NCI-H2107 (cell line): ENCODE measurements at places on chromosomes 2 and 18.
A peak's percentile ranks its signal among the peaks of the same experiment; 100 is the strongest.

- no peak for DNase-seq
These were observed at the start of gene SATB2 for GRCh38 chr2:199457147-199458008. Gene SATB2, minus strand, starts transcription at chr2:199457939. Its CDS starts 1,902 bp downstream, at chr2:199456037.

- no peak for DNase-seq
These were observed 118.8 kb upstream of the PPP1CB start for GRCh38 chr2:28632791-28633190.

DNA sequence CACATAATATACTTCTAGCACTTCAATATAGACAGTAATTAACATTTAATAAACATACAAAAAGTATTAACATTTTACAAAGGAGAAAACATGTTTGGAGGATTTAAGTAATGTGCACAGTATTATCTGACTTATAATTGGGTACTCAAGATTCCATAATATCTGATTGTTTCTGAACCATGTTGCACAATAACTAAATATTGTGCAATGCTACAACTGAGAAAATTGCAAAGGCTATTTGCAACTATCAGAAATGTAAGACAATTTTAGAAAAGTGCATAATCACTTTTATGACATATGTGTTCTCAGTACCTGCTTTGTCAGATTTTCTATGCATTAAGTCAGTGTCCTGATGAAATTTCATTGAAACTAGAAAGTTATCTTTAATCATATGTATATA lies 934.6 kb downstream of the SOCS6 start:
- DNase-seq, result no peak

DNA sequence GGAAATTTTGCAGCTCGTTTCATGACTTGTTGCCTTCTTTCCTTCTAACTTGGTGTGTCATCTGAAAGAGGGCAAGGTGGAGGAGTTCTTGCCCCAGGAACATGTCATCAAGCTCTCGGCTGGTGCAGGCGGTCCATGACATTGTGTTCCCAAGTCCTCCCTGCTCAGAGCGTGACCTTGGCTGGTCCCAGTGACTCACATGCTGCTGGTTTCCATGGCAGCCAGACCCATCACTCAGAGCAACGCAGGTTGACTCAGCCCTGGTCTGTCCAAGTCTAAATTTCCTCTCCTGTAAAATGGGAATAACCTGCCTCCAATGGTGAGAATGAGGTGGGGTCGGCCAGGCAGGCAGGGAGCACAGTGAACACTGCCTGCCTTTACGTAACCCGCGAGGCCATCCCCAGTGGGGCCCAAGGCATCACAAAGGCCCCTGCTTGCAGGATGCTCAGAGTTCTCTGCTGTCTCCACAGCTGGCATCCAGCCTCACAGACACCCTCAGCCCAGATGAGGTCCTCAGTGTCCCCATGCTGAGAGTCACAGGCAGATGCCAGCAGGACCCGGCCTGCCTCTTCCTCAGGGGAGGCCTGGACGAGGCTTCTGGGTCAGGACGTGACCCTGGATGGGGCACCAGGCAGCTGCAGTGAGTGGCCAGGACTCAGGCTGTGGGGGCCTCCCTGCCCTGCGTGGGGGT lies 143.7 kb downstream of the TPO start:
- no peak for DNase-seq

GRCh38 chr2:225020168-225020849 lies 22.0 kb downstream of the DOCK10 start:
- no peak for DNase-seq

- no peak for DNase-seq
These were observed 204.5 kb downstream of the ACKR3 start for GRCh38 chr2:236774171-236774570.

GRCh38 chr2:22807872-22808271 lies 577.1 kb upstream of the KLHL29 start:
- no peak for DNase-seq

- DNase-seq, result no peak
These were observed 511.2 kb downstream of the METTL4 start for GRCh38 chr18:2060086-2060485.

DNA sequence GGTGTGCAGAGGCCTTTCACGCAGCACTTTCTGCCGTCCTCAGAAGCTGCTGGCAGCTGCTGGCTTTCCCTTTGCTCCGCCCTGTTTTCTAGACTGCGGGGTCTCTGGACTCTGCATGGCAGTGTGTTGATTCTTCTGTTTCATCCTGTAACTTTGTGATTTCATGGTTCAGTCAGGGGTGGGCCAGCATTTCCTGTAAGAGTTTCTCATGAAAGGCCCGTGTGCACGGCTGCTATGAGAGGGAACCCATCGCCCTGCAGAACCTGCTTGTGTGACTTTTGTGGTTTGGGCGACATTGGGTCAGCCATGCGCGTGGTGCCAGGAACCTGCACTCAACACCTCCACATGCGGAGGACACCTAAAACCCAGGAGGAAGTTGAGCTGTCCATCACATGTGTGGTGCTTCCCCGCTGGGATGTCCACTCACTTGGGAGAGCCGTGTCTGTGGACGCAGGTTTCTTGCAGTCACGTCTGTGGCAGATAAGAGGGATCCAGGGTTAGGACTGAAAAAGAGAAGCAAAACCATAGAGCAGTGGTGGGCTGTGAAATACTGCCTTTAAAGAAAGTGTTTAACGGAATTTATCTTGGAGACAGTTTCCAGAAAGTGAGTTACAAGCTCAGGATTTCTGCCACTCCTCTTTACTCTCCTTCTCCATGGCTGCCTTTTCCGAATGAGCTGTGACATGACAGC lies 167.3 kb upstream of the ALKAL2 start:
- no peak for DNase-seq

GRCh38 chr2:206990360-206990759 lies 51.0 kb downstream of the CPO start:
- DNase-seq, result no peak

- DNase-seq, result no peak
These were observed 693 bp upstream of the LRP2 start for GRCh38 chr2:169362894-169363559.

- DNase-seq, result peak; percentile 94
These were observed 70.2 kb upstream of the SH3BP4 start for GRCh38 chr2:234881413-234882241.

DNA sequence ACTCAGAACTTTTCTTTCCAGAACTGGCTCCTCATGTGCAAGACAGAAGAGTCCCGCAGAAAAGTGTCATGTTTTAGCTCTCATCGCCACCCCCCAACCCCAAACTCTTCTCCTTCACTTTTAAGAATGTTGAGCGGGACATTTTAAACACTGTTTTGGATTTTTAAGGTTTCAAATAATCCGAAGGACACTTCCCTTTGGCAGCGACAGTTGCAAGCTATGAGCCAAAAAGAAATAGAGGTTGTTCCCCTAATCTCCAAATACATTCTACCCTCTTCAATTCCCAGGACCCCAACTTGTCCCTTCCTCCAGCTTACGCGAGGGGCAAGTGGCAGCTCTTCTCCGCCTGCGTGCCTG lies 678 bp upstream of the UBE2E3 start:
- no peak for DNase-seq

- no peak for DNase-seq
These were observed 178.7 kb downstream of the EN1 start for GRCh38 chr2:118668431-118669424.

DNA sequence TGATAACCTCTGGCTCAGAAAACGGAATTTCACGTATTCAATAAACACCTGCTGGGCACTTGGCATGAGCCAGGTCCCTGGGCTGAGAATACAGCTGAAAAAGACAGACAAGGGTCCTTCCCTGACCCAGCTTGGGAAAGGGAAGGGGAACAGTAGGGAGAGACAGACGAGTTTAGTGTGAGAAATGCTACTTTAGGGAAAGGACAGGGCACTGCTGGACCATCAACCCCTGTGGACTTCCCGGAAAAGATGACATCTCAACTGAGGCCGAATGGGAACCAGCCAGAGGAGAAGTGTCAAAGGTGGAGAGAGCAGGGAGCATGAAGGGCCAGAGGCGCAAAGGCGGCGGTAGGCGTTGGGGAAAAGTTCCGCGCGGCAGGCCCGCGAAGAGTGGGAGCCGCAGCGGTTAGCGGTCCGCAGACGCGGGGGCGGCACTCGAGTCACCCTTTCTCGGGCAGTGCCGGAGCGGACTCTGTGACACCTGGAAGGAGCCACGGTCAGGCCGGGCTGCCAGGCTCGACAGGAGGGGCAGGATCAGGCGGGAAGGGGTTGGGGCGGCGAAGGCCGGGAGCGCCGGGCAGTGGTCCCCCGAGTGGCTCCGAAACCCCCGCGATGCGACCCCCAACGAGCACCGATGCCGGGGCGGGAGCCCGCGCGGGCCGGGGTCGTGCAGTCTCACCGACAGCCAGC lies 519 bp downstream of the TEX261 start:
- DNase-seq, result no peak

DNA sequence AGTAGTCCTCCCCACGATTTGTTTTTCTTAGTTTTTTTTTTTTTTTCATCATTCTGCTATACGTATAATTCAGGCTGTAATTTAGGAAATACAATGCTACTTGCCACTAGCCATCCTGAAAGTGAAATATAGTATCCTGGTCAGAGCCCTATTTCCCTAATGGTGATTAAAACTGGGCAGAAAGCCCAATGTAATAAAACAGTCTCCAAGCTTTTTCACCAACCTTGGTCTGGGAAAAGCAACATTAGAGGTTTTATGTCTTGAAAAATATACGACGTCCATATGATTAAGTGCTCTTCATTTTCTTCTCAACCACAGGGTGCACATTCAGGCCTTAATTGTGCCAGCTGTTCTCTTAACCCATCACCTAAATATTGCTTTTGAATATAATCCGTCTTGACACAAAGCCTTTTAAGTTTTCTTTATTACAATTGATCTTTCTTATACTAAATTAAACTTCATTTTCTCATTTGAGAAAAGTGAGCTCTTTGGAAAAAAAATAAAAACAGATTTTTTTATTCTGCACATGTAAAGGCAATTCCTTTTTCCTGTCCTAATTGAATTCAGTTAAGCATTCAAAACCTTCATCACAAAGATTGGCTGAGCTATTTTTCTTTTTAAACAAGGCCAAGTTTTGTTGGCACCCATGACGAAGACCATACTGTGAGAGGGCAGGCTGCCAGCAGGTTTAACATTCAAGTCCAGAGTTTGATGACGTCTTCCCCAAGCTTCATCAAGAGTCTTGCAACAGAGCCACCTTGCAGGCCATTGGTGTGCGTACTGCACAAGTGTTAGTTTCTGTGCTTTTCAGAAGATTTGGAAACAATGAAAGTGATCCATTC lies 52.7 kb downstream of the MAP2 start:
- DNase-seq, result peak; percentile 16

DNA sequence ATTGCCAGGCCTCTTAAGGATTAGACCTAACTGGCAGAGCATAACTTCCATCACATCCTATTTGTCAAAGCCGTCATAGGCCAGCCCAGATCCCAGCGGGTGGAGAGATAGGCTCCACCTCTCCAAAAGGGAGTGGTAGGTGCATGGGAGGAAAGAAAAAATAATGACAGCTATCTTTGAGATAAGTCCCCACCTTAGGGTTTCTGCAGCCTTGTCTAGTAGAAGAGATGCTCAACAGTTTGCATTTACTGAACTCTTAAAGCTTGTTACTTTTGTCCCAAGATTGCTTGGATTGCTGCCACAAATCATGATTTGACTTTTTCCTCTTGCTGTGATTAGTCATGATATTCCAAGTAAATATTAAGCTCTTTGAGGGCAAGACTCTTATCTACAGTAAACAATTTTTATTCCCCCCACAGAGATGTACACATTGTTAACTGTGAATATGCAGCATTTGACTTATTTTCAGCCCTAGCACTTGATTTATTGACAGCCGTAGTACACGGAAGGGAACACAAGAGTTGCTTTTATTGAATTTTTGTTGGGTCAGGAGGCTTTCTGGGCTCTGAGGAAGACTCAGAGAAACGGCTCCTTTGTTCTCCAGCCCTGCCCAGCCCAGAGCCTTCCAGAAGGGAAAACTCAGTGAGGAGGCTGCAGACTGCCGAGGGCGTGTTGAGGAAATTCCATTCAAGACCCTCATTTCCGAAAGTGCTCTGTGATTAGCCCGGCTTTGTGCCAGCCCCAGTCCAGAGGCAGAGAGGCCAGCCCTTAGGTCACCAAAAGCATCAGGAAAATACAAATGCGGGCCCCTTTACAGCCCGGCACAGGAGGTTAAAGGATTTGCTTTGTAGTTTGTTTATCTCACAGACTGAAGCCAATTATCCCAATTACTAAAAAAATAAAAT lies 75.5 kb upstream of the ZNF532 start:
- no peak for DNase-seq

GRCh38 chr2:209696836-209697711 lies 74.6 kb upstream of the UNC80 start:
- DNase-seq, result no peak

GRCh38 chr18:11995445-11996189 lies 14.3 kb downstream of the IMPA2 start:
- DNase-seq, result no peak

DNA sequence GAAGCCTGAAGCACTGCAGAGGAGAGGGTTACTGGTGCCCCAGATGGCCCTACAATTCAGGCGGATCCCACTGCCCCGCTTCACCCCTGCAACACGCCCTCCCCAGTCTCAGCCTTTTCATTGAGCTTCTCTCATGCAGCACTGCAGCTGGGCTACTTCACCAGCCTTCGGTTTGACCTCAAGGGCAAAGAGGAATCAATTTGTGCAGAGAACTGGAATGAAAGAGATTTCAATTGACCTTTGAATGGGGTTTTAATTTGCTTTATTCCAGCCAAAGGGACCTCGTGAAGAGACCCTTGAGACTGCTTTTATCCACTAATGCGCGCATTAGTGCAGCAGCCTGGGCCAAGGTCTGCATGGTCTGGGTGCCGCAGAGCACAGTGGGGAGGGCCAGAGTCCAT lies 8.8 kb upstream of the POMC start:
- no peak for DNase-seq

- no peak for DNase-seq
These were observed 142.2 kb downstream of the DYSF start for GRCh38 chr2:71595569-71595968.

DNA sequence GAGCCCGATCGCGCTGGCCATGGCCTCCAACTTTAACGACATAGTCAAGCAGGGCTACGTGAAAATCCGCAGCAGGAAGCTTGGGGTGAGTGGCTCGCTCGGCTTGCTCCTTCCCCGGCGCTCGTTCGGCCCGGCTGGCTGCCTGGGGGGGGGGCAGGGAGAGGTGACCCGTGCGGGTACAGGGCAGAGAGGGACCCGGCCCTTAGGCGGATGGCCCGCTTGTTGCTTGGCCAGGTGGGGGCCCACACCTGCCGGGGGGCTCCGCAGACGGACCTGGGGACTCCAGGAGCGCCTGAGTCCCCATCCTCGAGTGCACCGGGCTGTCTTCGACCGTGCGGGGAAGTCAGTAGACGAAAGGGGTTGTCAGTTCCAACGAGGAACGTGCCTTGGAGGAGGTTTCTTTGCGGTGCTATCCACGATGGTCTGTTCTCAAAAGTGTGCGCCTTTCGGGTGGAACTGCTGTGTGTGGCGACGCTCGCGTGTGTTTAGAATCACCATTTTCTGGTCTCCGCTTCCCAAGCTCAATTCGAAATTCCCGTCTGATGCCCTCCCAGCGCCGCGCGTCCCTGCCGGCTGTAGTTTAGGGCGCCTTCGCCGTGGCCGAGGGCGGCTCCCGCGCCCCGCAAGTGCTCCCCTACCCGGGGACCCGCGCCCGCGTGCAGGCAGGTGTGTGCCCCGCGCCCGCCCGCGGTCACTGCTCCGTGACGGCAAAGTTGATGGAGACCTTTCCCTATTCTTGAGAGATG lies 711 bp downstream of the DOK6 start:
- peak; percentile 14 for DNase-seq

GRCh38 chr2:29000481-29000880 lies 19.4 kb downstream of the TOGARAM2 start:
- DNase-seq, result no peak
